ENCODE measurements at places on chromosomes 5 and 9. TPM values are rescaled to one million over a fixed set of nuclear protein-coding genes. Genes with fewer than 3 reads are reported as not detected.

GGTA1 gene
- total RNA-seq = 2.4 TPM

RAB14 gene
- 30.2 TPM for total RNA-seq

ITGA1 gene
- 47.0 TPM for total RNA-seq

SLC6A18 gene
- total RNA-seq = not detected

MED22 gene
- total RNA-seq = 10.3 TPM

ZNF608 gene
- 7.6 TPM for total RNA-seq

RANBP6 gene
- 15.9 TPM for total RNA-seq

ORM2 gene
- 4,866 TPM for total RNA-seq

ARSI gene
- 0.33 TPM for total RNA-seq

HCN1 gene
- not detected for total RNA-seq

ZFP2 gene
- 0.50 TPM for total RNA-seq

SLC34A3 gene
- not detected for total RNA-seq

CAVIN4 gene
- 0.05 TPM for total RNA-seq

LOX gene
- 1.0 TPM for total RNA-seq

GABRB2 gene
- total RNA-seq = not detected

PCDHGC5 gene
- 0.19 TPM for total RNA-seq

CATSPER3 gene
- 0.33 TPM for total RNA-seq

TSLP gene
- total RNA-seq = 0.25 TPM

COL5A1 gene
- 15.6 TPM for total RNA-seq

SLIT3 gene
- 1.3 TPM for total RNA-seq

GFI1B gene
- 53.6 TPM for total RNA-seq

PRR16 gene
- 0.42 TPM for total RNA-seq

LCN9 gene
- not detected for total RNA-seq

NAIP gene
- total RNA-seq = 17.7 TPM

SLC46A2 gene
- not detected for total RNA-seq

All from liver (tissue), 10 donors.